ENCODE measurements at places on chromosomes 1 and 21.

- DNase-seq = no peak
These were observed 45.3 kb upstream of the SAMSN1 start for GRCh38 chr21:14591377-14591776.

- no peak for DNase-seq
These were observed 110.1 kb downstream of the GRIK1 start for GRCh38 chr21:29829564-29830275.

GRCh38 chr1:24909388-24909898, 20.6 kb downstream of the RUNX3 start:
- DNase-seq = no peak

GRCh38 chr1:180136331-180136967, 18.2 kb upstream of the QSOX1 start:
- DNase-seq = no peak

DNA sequence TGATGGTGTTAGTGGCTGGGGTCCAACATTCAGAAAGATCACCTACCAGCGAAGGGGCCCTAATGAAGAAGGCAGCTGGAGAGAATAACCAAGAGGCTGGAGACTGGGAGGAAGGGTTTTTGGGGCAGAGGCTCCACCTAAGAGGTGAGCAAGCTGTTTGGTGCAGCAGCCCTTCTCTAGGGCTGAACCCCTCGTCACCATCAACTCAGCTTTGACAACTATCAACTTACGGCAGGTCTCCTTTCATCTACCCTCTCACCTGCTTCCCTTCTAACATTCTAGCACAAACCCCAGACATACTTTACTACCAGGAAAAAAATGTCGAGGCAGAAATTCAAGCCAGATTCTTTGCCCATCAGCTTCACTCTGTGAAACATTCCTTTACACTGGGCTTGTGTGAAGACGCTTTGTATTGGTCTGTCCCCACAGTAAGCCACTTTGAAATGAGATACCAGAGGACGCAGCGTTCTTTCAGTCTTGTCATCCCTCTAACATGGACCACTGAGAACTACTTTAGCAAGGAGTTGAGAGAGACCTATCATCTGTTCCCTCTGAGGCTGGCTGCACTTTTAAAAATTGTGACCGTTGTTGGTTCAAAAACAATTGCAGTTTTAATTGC, 84.6 kb downstream of the RAVER2 start:
- no peak for DNase-seq

GRCh38 chr1:226108935-226109828, 46.7 kb downstream of the H3-3A start:
- no peak for DNase-seq

DNA sequence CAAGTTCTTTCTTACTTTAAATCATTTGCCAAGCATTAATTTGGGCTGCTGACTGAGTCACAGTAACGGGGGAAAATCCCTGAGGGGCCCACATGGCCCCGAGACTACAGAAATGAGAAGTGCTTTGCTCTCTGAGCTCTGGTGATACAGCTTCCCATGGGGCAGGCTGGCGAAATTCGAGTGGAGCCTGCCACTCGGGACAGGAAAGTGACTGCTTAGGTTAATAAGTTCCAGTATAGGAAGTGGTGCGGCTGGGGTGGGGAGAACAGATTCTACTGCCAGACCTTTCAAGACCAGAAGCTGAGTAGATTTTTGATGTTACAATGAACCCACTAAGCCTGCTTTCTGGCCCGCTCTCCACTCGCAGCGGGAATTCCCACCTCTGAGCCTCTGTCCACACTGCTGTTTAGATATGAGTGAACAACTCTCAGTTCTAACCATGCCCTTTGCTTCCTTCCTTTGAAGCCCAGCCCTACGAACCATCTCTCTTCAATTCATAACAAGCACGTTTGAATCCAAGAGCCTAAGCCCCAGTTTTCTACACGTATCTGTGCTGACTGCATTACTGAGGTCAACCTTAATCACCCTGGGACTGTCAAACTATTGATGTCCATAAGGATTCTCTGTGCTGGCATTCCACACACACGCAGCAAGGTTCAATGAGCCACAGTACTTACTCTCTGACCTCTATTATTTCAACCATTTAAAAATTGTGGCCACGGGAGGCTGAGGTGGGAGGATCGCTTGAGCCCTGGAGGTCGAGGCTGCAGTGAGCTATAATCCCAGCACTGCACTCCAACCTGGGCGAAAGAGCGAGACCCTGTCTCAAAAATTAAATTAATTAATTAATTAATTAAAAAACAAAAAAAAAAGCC, 9.6 kb downstream of the ZBTB17 start:
- DNase-seq = no peak

DNA sequence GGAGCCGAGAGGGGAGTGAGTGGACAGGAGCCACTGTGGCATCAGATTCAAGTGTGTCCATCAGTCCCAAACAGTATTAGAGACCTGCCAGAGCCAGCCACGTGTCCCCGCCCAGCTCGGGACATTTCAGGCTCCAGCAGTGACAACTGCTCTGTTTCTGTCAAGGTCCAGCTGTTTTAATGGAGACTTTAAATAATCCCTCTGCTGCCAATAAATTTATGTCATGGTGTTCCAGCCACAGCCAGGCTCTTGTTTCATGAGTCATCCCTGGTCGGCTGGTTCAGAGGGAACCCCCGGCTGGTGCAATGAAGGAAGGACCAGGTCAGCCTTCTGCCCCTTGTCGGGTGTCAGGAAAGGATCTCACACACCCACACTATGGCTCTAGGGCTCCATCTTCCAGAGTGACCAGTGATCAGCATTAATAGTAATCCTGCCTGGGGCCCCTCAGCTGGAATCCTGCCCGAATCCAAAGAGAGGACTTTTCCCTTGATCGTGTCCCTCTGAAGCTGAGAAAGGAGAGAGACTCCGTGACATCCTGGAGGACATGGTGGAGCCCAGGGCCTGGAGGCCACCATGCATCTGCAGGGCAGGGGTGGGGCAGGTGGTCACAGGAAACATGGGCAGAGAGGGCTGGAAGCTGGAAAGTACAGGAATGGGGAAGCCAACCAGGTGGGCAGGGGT, 197.3 kb downstream of the MATN1 start:
- peak; percentile 38 for DNase-seq

DNA sequence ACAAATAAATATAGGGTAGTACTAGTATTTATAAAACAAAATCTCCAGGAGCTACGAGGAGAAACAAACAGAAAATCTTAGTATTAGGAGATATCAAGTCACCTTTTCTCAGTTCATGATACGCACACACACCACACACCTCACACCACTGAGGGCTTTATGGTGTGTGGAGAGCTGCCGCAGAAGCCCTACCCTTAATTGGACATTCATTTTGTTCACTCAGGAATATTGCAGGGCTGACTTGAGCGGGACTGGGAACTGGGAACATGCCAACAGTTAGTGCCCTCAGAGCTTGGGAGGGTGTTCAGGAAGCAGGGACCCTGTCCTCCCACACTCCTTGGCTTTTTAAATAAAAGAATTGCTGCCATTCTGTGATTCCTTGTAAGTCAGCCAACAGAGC, 386.8 kb downstream of the RYR2 start:
- DNase-seq = no peak

DNA sequence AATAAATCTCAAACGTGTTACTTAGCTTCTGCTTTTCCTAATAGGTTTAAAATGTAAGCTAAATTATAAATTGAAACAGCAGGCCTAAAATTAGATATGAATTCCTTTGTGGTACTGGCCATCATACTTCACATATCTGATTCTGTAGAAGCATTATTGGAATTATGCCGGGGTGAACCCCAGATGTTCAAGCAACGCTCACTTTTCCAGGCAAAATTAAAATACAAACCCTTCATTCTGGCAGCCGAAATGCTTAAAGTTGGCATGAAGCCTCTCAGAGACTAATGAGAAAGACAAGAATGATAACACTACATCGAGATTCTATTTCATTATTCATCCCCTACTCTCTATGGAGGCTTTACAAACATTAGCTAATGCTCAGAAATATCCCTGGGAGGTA, 1352.7 kb upstream of the ADGRL2 start:
- DNase-seq = no peak

DNA sequence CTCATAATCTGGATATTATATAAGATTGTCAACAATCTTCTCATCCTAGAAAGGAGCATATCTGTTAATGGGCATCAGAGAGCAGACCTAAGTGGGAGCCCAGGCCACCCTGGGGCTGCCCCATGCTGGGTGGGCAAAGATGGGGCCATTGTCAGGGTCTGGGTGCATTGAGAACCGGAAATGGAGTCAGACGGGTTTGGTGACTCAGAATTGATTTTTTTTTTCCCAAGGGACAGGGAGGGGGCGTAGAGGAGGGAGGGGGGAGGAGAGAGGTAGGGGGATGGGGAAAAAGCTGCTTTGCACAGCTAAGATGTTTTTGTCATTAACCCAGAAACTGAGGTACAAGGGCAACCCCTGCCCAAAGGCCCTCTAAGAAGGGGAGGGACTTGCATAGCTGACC, 1.3 kb downstream of the ATXN7L2 start:
- no peak for DNase-seq

DNA sequence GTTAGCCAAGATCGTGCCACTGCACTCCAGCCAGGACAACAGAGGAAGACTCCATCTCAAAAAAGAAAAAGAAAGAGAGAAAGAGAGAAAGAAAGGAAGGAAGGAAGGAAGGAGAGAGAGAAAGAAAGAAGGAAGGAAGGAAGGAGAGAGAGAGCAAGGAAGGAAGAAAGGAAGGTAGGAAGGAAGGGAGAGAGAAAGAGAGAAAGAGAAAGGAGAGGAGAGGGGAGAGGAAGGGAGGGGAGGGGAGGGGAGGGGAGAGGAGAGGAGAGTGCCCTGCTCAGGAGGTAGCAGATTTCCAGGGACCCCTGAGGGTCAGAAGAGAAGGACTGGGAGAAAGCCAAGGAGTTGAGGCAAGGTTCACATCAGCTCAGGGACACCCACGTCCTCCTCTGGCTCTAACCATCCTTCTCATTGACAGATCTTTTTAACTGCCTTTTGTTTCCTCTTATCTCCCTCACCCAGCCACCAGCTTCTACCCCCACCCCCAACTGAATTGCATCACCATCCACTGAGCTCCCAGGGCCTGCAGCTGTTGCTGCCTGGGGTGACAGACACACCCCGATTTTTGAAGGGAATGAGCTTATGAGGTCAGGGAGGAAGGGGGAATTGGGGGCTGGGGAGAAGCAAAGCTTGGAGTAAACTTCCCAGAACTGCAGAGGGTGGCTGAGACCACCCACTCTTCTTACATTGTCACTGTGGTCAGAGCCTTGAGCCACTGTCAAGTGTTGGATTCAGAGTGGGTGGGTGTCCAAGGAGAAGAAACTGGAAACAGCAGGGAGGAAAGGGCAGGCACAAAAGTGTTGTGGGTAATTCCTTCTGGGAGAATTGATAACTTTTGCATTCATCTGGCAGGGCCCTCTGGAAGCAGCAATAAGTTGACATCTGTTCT, 91.6 kb downstream of the GLUL start:
- DNase-seq = no peak

GRCh38 chr1:66445492-66446181, 88.3 kb upstream of the SGIP1 start:
- no peak for DNase-seq

DNA sequence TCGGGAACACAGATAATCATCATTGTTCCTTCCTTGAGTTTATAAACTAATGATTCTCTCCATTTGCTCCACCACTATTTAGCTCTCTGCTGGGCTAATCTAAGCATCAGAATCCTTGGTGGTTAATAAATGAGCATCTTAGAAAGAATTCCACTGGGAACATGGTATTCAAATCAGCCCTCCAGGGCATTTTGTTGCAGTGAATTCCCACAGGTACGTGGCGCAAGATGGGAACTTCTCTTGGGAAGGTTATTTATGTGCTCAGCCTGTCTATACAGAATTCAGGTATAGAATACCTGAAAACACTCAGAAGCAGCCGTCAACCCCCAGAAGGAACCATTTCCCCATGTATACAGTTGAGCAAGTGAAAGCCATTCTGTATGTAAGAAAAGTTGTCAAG, 131.5 kb downstream of the NTNG1 start:
- DNase-seq = no peak

GRCh38 chr1:88466011-88466410, 218.1 kb upstream of the PKN2 start:
- DNase-seq = peak; percentile 30

GRCh38 chr21:36310016-36310415, 10.0 kb upstream of the MORC3 start:
- no peak for DNase-seq

DNA sequence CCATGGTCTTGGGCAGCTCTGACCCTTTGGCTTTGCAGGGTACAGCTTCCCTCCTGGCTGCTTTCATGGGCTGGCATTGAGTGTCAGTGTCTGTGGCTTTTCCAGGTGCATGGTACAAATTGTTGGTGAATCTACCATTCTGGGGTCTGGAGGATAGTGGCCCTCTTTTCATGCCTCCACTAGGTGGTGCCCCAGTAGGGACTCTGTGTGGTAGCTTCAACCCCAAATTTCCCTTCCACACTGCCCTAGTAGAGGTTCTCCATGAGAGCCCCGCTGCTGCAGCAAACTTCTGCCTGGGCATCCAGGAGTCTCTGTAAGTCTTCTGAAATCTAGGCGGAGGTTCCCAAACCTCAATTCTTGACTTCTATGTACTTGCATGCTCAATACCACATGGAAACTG, 494.5 kb upstream of the LRRC7 start:
- DNase-seq = no peak

GRCh38 chr1:233904633-233905415, at the start of gene SLC35F3:
TSS of gene SLC35F3 (plus strand) at chr1:233904676.
- DNase-seq = no peak

DNA sequence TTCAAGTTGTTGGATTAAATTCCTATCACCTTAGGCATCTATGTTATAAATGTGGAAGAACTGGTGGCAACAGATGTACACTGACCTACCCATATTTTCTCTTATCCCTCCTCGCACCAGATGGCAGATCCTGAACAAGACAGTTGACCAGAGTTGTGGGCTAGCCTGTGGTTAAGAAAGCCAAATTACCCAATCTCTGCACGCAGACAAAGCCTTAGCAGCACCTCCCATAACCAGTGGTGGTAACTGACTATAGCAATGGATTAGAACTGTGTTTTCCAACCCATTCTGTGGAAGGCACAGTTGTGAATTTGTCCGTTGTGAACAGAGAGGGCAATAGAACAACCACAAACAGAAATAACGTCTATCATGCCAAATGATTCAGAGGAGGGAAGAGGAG, 20.6 kb downstream of the ABCB10 start:
- no peak for DNase-seq

DNA sequence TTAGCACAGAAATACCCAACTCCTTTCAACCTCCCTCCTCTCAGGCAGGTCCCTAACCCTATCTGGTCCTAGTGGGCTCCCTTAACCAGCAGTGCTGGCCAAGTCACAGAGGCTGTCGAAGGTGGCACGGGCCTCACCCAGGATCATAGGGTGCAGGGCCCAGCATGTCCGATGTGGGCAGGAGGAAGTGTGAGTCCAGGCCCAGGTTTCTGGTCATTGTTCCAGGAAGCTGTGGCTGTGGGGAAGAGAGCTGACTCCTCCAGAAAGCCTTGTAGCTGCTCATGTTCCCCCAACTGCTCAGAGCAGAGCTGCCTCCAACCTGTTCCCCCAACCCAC, 2.4 kb downstream of the CCDC17 start:
- DNase-seq = no peak

DNA sequence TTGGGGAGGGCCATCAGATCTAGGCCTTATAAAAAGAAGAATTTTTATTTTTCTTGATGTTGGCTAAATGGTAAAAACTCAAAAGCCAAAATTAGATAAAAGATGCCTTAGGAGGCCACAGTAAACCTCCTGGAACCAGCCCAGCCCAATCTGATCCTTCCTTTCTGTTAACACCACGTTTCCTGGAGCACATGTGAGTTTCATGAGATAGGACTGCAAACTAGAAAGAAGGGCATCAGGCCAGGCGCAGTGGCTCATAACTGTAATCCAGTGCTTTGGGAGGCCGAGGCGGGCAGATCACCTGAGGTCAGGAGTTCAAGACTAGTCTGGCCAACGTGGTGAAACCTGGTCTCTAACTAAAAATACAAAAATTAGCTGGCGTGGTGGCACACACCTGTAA, 6.7 kb downstream of the HSF2BP start:
- no peak for DNase-seq

Measured in AG09319 (cell line).